AML-193 (cell line): ENCODE measurements at places on chromosomes 6 and 20.

DNA sequence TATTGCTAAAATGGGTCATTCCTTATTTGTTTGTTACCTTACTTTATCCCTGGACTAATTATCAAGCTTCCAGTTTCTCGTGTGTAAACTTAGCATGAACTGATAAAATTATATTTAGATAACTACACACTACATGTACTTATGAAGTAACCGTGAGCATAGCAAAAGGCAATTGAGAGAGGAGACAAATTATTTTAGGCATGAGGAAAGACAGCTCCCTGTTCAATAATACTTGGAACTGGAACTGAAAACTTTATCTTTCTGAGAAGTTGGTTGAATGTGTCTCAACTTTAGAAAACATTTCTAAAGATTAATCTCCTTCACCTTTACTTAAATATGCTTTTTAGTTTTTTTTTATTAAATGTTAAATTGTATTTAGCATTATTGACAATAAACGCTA is 11.4 kb downstream of the CRISP3 start:
- no peak for DNase-seq

- DNase-seq, result no peak
Observed at GRCh38 chr20:36642136-36642535, 3.9 kb downstream of the SLA2 start.

DNA sequence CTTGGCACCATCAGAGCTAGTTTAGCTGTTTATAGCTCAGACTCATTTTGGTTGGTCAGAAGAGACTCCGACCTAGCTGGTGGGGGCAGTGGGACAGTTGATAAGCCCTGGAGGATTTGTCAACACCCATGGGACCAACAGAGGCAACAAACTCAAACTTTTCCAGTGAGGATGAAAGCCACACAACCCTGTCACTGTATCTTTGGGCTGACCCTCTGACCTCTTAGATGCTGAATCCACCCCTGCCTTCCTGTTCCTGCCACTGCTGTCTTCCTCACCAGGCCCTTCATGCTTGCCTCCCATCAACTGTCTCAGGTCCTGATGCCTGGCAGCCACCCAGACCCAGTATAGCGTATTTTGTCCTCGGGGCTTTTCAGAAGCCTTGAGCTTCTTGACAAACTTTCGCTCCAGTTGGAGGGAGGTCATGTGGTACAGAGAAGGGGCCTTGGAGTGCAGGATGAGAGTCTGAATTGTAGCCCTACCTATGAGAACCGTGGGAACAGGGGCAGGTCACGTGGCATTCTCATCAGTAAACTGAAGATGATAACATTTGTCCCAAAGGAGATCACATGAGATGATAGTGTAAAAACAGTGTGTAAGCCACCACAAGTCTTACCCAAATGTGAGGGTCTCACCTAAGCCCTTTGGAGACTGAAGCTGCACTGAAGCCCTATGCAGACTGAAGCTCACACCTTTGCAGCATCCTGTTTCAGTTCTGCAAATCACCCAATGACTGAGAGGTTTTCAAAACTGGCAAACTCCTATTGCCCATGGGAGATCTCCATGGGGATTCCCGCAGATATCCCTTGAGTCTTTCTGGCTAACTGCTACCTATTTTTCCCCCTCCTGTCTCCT is 72.0 kb upstream of the F13A1 start:
- DNase-seq, result no peak

DNA sequence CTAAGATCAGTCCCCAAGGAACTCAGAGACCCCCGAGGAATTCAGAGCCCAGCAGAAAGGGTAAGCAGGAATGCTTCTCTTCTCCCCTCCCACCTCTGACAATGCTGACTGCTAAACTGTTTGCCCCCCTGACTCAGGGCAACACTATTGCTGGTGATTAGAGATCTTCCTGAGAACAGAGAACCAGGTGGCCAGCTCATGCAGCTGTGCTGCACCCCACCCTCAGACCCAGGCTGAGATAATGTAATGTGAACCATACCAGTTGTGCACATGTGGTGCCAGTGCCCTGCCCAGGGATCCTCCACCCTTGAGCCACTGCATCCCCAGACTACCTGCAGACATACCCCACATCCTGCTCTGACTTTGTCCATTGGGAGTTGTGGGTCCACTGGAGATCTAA is 139.1 kb upstream of the ARG1 start:
- no peak for DNase-seq

DNA sequence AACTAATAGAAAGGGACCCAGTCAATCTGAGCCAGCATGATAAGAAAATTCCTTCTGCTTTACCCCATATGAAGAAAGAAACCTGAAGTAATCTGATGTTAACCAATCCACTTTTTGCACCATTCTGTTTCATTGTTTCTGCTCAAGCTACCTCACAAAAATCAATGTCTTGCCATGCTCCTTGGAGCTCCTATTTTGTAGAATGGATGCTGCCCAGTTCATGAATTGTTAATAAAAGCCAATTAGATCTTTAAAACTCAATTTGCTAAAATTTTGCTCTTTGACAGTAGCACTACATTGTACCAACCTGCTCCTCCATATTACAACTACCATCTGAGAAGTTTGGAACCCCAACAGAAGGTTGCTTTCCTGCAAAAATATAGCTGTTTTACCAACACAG is 116.2 kb upstream of the GPR6 start:
- no peak for DNase-seq

GRCh38 chr6:130713144-130713543 is 114.1 kb upstream of the SMLR1 start:
- DNase-seq, result no peak

GRCh38 chr6:159758031-159759001 is 3.5 kb upstream of the ACAT2 start:
- no peak for DNase-seq

DNA sequence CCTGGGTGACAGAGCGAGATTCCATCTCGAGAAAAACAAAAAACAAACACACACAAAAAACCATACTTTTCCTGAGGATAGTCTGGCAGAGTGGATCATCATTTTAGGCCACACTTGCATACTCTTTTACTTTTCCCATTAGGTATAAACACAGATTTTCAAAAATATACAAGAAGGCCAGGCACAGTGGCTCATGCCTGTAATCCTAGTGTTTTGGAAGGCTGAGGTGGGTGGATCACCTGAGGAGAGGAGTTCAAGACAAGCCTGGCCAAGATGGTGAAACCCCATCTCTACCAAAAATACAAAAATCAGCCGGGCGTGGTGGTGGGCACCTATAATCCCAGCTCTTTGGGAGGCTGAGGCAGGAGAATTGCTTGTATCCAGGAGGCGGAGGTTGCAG is 85.5 kb downstream of the ARHGAP18 start:
- no peak for DNase-seq

DNA sequence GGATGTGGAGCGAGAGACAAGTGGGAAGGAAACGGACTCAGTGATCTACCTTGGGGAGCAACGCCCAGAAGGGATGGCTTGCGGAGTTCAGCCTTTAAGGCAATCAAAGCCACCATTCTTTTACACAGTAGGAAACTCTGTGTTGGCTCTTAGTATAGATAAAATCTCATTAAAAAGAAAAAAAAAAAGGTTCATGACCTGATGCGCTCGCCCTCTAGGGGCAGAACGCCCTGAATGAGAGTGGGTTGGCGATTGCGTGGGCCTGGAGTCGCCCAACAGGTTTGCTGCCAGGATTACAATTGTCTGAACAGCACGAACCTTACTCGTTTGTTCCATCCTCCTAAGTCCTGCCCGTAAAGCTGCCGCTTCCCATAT is 1.2 kb downstream of the TPD52L1 start:
- DNase-seq, result no peak

DNA sequence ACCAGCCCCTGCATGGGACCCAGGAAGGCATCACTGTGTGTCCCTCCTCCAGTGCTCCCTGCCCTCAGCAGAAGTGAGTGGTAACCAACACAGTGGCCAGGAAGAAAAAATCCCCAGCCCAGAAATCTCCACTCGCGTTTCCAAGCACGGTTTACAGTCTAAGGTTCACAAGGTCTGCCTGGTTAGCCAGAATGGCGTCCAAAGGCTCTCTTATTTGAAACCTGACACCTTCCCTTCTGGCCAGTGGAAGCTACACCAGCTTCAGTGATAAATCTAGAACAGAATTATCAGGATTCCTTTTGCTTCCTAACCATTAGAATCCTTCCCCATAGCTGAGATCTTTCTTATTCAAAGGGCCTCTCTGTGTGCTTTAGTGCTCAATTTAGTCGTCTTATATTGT is 9.2 kb downstream of the LY86 start:
- DNase-seq, result no peak

- DNase-seq, result no peak
Observed at GRCh38 chr6:27812078-27812804, 100.0 kb downstream of the OR2B2 start.

- no peak for DNase-seq
Observed at GRCh38 chr6:114862064-114862463, 519.2 kb upstream of the HS3ST5 start.

DNA sequence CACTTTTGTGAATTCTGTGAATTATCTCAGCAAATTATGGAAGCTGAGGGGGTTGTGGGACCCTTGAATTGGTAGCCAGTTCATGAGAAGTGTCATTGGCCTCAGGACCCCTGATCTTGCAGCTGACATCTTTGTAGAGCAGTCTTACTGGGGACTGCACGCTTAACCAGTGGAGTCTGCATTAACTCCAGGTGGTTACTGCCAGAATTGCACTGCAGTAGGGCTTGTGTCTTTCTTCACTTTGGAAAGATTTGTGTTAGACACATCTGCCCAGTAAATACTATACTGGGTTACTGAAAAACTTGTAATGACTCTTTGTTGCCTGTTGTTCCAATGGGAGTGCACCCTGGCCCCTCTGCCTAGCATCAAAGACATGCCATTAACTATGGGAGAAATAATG is 21.2 kb upstream of the CDKN1A start:
- no peak for DNase-seq

DNA sequence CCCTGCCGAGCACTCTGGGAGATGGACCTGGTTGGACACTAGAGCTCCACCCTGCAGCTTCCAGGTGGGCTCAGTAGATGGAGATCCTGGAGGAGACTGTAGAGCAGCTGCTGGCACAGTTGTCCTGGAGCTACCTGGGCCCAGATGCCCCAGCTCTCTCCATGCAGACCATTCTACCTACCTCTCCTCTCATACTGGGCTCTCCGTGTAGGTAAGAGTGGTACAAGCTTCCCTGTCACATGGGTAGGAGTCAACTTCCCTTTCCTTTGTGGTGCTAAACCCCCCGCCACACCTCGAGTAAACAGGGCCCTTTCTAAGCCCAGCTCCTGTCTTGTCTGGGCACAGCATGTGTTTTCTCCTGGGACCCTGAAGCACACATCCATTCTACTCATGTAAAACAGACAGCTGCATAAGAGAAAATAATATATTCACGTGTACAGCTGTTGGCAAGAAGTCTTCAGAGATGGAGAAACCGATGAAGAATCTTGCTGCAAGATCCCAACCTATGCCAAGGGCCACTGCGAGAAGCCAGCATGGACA is 108.1 kb upstream of the DUSP22 start:
- DNase-seq, result no peak
